ENCODE measurements at places on chromosomes 7 and 10.

GRCh38 chr10:69875856-69876255, 74.2 kb downstream of the COL13A1 start:
- DNase-seq: no peak

- no peak for DNase-seq
These were observed 81.3 kb upstream of the SFMBT2 start for GRCh38 chr10:7491949-7492659.

- DNase-seq: no peak
These were observed 28.1 kb upstream of the NCAPG2 start for GRCh38 chr7:158732494-158733219.

DNA sequence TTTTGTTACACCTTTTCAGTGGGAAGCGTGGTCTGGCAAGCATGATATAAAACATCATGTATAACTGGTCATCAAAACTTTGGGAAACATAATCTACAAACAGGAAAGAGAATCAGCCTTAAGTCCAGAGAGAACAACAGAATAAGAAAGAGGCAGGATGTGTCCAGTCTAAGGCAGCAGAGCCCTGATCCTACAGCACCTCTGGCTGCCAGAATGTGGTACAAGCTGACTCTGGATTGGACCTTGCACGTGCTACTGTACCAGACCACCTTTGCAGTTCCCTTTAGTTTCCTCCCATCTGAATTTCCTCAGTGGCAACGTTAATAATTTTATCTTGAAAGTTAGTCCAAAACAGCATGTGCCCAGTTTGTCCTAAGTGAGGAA, 824.6 kb upstream of the IGFBP3 start:
- DNase-seq: no peak

DNA sequence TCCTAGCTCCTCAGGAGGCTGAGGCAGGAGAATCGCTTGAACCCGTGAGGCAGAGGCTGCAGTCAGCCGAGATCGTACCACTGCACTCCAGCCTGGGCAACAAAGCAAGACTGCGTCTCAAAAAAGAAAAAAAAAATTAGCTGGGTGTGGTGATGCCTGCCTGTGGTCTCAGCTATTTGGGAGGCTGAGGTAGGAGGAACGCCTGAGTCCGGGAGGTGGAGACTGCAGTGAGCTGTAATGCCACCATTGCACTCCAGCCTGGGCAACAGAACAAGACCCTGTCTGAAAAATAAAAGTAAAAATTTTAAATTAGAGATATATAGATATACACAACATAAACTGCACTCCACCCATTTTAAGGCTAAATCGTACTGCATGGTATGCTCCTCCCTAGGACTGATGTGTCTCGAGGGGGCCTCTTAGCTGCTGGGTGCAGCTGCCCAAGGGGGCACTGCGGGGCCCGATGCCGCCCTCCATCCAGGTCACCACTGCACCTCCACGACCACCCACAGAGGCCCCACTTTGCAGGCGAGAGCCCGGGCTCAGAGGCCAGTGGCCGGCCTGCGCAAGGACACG, 40.9 kb upstream of the FOXK1 start:
- no peak for DNase-seq

DNA sequence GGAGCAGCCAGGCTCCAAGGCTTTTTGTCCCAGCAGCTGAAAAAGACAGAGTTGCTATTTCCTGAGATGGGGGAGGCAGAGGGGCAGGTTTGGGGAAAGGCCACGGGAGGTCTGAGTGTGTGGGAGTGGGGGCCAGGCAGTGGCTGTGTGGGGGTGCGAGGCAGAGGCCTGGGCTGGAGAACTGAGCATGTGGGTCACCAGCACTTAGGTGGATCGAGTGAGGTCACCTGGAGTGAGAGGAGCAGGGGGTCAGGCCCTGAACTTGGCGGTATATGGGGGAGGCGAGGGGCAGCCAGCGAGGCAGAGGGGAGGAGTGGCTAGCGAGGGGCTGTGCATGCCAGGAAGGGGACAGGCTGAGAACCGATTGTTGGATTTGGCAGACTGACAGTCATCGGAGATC, 28.4 kb downstream of the IQCE start:
- no peak for DNase-seq

GRCh38 chr7:101058355-101058754, 26.9 kb upstream of the TRIM56 start:
- DNase-seq: no peak

DNA sequence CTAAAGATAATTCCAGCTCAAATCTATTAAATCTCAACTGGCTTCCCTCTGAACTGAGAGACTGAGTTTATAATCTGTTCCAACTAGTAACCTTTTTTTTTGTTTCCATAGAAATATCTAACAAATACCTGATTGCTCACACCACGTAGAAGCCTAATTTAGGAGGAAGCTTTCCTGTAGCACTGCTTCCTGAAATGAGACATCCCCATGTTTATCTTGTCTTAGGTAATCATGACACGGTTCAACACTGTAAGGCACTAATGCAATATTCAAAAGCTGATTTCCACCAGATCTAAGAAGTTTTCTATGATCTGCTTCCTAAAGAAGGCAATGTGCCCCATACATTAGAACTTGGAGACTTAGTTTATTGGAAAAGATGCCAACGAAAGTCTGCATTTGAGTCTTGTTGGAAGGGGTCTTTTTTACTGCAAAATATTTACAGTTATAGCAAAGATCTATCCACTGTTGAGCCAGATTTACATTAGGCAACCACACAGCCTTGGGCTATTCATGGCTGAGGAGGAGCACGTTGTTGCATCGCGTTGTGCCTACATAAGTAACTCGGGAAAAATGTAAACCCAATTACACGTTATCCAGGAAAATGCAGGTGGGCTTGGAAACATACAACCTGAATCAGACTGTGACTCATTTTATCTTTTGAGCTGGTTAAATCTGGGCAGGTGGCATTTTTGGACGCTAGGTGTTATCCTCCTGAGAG, 66.3 kb downstream of the VIPR2 start:
- no peak for DNase-seq

DNA sequence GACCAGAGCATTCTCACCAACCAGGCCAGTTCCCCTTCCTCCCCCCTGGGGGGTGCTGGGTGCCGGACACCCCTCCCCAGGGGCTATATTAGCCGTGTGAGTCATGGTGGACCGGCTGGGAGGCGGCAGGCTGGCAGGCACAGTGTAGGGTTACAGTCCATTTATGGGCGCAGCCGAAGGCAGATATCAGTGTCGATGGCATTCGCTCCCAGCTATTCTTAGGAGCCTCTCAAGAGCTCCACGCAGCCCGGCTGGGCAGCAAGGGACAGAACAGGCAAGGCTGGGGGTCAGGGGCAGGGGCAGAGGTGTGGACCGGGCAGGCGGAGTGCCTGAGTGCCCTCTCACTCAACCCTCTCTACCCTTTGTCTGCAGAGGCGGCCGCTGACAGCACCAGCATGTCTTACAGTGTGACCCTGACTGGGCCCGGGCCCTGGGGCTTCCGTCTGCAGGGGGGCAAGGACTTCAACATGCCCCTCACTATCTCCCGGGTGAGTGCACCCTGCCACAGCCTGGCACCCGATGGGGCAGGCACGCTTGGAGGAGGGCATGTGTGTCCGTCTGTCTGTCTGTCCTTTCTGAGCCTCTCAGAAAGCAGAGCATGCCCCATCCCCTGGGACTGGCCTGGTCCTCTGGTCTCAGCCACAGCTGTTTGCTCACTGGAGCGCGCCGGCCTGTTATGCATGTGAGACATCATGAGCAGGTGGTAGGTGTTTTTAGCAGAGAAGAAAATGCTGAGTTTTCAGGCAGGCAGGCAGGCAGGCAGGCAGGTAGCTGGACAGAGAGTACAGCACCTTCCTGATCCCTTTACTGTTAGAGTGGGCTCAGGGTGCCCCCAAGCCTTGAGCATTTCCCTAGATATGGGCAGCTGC, at the start of gene LDB3:
Gene LDB3 (plus strand): TSS at position 215 of the 869 bp plus-strand sequence. CDS start 181 bp downstream, at position 396.
- no peak for DNase-seq

DNA sequence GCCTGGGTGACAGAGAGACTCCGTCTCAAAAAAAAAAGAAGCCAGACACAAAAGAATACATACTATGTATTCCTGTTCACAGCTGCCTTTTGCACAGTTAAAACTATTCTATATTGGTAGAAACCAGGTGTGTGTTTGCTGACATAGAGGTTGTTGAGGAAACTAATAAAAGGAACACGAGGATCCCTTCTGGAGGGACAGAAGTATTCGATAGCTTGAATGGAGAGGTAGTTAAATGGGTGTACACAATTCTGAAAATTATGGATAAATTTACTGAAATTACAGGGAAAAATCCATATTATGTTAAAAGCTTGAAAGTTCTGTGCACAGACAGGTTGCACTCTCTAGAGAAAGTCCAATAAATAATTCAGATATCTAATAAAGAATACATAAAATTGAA, 71.5 kb downstream of the CUBN start:
- no peak for DNase-seq

DNA sequence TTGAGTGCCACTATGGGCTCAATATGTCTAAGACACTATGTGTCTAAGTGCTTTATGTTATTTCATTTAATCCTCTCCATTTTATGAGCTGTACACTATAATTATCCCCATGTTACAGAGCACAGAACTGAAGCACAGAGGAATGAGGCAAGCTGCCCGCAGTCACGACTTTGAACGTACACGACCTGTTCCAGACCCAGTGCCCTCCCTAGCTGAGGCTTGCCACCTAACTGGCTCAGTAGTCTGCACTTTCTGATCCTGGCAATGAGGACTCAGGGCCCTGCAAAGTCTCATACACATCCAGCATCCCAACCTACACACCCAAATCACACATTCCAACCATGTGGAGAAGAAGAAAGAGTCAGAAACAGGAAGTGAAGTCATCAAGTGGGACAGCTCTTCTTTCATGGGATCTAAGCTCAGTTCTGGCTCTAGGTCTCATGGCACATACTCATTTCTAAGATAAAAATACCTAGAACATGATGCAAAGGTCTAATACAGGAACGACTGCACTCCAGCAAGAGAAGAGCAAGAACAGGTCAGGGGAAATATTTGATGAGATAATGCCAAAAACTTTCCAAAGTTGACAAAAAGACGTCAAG, 42.4 kb upstream of the DDC start:
- DNase-seq: no peak

GRCh38 chr10:35770817-35771355, 128.8 kb upstream of the FZD8 start:
- no peak for DNase-seq

Data from NCI-H446 (cell line).